ENCODE measurements at places on chromosomes 4 and X.

GRCh38 chrX:107562482-107562881 lies 65.8 kb upstream of the PRPS1 start:
- no peak for DNase-seq

- no peak for DNase-seq
Observed at GRCh38 chrX:118579417-118579816, 83.8 kb downstream of the DOCK11 start.

GRCh38 chr4:34182306-34182705 lies 2062.0 kb downstream of the ARAP2 start:
- no peak for DNase-seq

DNA sequence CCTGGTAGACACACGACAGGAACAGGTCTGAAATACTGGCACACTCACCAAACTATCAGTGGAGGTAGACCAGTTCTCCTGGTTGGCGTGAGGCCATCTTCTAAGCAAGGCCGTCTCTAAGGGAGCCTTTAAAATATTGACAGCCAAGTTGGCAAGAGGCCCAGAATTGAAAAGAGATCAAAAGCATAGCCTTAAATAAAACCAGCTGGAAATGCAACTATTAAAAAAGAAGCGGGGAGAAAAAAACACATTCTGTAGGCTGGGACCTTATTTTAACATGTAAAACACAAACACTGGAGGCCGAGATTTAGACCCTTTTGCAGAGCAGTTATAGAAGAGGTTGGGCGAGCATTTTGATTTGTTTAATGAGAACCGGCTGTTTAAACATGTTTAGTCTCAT lies 233.0 kb upstream of the CLNK start:
- no peak for DNase-seq

GRCh38 chrX:335758-336155 lies 17.2 kb upstream of the GTPBP6 start:
- no peak for DNase-seq

DNA sequence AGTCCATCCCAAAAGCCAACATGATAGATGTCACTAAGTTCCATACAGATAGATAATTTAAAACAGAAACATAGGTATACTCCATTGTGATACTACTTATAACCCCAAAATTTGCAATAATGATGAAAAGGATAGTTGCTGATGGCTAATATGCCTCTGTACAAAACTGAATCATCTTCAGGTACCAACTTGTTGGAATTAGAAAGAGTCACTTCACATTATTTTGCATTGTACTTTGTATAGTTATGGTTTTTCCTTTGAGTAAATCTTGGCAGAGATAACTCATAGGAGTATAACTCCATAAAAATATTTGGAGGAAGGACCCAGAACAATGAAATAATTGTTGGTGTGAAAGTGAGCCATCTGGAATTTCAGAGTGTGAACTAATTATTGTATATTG lies 17.6 kb downstream of the GIMD1 start:
- no peak for DNase-seq

DNA sequence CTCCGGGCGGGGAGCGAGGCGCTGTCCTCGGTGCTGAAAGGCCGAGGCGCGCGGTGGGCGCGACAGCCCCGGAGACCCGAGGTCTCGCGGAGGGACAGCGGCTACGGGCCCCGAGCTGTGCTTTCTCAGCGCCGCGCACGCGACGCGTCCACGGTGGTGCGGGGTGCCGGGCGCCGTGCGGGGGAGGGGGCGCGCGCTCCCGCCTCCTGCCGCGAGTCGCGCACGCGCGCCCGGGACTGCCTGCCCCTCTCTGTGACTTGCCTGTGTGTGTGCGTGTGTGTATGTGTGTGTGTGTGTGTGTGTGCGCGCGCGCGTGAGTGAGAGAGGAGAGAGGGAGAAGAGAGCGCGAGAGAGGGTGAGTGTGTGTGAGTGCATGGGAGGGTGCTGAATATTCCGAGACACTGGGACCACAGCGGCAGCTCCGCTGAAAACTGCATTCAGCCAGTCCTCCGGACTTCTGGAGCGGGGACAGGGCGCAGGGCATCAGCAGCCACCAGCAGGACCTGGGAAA lies at the start of gene GRIA2:
Gene GRIA2 (plus strand): TSS at position 358 of the 511 bp plus-strand sequence. CDS start 315 bp downstream, outside the sequence.
- DNase-seq: no peak

DNA sequence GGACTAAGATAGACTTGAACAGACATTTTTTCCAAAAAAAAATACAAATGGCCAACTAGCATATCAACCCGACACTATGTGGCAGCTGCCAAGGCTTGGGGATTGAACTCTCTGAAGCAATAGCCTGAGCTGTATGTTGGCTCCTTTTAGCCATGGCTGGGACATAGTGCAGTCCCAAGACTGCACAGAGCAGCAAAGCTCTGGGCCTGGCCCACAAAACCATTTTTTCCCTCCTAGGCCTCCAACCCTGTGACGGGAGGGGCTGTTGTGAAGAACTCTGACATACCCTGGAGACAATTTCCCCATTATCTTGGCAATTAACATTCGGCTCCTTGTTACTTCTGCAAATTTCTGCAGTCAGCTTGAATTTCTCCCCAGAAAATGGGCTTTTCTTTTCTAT lies 50.1 kb downstream of the CISD2 start:
- no peak for DNase-seq

DNA sequence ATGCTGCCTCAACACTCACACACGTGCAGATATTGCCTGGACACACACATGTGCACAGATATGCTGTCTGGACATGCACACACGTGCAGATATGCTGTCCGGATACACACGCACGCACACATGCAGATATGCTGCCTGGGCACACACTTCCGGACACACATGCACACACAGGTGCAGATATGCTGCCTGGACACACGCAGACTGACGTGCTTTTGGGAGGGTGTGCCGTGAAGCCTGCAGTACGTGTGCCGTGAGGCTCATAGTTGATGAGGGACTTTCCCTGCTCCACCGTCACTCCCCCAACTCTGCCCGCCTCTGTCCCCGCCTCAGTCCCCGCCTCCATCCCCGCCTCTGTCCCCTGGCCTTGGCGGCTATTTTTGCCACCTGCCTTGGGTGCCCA lies 14.7 kb downstream of the FGFRL1 start:
- DNase-seq: no peak

DNA sequence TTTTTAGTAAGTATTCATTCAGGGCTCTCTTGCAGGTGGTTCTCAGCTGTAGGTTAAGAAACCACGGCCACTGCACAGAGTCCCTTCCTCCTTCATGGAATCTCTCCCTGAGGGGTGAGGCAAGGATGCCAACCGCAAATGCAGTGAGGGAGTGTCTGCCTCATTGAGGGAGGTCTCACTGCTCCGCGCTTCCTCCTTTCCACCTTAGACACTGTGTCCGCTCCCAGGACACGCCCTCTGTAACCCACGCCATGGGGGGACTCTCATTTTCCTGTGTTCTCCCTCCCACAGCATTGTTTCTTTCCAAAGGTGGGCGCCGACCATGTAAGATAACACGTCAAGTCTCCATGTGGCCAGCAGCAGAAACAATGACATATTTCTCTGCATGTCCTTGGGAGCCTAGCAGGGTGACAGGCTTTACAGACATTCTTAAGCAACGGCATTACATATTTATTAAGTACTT lies 63.2 kb downstream of the SEPSECS start:
- DNase-seq: peak; percentile 61

DNA sequence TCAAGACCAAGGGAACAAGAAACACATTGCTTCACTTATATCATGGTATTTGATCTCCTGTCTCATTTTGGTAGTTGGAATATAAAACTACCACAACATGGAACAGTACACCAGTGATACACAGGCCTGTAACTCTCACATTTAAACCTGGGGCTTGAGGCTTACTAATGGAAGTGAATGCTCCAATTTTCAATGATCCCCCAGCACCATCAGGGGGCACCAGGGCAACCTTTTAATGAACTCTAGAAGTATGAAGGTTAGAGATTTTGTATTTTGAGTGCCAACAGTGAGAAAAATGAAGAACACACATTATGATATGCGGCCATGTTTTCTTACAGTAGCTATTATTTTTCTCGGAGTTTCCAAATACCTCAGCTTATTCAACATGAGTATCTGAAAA lies 50.7 kb downstream of the C4orf33 start:
- no peak for DNase-seq

- no peak for DNase-seq
Observed at GRCh38 chrX:140507223-140507981, 2.5 kb upstream of the SOX3 start.

- no peak for DNase-seq
Observed at GRCh38 chr4:80173401-80173800, 23.9 kb upstream of the PRDM8 start.

DNA sequence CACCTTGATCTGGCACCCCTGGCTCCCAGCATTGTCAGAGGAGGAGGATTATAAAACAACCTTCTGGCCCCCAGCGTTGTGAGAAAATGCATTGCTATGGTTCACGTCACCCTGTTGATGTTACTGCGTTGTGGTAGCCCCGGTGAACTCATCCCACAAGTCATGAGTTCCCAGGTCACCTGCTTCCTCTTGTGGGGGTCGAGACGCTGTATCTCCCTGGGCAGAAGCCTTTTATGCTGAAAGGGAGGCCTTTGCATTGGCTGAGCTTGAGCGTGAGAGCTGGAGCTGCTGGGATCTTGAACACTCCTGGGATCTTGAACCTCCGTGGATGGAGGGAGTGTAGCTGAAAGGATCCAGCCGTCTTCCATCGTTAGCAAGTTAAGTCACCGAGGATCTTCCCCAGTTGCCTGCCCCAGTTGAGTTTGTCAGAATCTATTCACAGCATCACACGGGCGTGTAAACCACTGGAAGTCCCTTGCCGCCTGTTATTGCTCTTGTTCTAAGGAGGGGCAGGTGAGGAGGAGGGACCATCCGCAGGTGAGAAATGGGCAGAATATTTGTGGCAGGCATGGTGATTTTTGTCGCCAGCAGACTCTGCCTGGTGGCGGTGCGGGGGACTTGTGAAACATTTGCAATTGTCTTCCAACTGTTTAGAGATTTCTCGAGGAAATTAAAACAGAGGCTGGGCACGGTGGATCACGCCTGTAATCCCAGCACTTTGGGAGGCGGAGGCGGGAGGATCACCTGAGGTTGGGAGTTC lies 299.9 kb downstream of the ASMT start:
- no peak for DNase-seq

- DNase-seq: no peak
Observed at GRCh38 chr4:109303140-109303496, 660 bp upstream of the COL25A1 start.

GRCh38 chr4:128287141-128287870 lies at the start of gene PGRMC2:
TSS of gene PGRMC2 (minus strand) at chr4:128287813. CDS start at chr4:128287790, 23 bp downstream.
- DNase-seq: no peak

GRCh38 chr4:13857397-13857796 lies 229.9 kb upstream of the BOD1L1 start:
- DNase-seq: no peak

GRCh38 chr4:96120206-96120605 lies 280.3 kb downstream of the PDHA2 start:
- no peak for DNase-seq

DNA sequence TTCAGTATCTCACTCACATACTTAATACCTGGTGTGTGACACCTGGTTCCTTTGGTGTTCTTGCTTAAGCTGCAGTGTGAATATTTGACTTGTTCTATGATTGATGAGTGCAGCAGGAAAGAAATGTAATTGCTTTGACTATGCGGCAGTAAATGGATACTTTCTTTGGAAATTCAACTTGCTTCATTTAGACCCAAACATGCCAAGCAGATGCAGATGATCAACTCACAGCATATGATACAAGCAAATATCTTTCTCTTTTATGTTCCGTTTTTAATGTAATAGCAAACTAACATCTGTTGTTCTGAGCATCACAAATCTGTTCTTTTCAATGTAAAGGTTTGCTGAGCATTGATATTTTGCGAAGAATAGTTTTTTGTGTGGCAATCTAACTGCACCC lies 549.5 kb downstream of the C4orf33 start:
- DNase-seq: no peak

- no peak for DNase-seq
Observed at GRCh38 chr4:24655326-24655725, 71.0 kb upstream of the DHX15 start.

DNA sequence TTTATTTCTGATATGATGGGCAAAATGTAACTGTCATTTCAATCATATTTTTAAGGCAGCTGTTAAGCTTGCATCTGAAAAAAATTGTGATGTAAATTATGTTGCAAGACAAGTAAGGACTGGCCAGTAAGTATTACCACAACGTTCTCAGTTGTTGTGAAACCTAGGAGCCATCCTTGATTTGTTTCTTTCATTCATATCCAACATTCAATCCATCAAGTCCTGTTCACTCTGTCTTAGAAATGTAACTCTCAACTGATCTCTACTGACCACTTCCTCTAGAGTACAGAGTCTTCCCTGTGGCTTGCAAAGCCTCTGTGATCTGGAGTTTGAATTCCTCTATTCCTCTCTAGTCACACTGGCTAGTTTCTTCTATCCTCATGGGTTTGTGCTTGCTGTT lies 161.4 kb upstream of the MAD2L1 start:
- peak; percentile 11 for DNase-seq

DNA sequence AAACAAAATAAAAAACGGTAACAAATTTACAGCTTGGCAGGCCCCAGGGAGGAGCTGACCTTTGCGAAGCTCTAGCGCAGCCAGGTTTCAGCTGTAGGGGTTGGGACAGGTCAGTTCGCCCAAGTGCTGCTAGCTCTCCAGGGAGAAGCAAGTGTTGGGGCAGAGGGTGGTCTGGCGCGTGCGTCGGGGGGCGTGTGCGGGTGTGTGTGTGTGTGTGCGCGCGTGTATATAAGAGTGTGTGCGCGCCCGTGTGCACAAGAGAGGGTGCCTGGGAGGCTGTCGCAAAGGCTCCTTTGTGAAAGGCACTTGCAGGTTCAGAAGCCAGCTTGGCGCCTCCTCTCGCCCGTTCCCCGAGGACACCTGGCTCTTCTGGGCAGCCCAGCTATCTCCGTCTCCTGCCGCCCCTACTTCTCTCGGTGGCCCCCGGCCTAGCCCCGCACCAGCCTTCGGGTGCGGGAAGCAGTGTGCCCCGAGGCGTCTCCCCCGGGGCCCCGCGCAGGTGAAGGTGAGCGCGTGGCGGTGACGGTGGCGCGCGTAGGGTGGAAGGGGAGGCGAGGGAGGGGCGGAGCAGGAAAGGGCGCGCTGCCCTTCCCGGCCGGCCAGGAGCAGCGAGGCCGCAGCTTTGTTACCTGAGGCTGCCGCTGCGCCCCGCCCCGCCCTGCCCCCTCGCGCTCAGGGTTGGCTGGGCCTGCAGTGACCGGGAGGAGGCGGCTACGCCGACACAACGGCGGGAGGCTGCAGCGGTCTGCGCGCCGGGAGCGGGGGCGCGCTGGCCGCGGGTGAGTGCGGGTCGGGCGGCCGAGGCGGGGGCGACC lies at the start of gene FHDC1:
Gene FHDC1 (plus strand): TSS at position 693 of the 815 bp plus-strand sequence. CDS start 6,735 bp downstream, outside the sequence.
- peak; percentile 14 for DNase-seq

- no peak for DNase-seq
Observed at GRCh38 chr4:142752202-142752786, 93.8 kb downstream of the INPP4B start.

- DNase-seq: no peak
Observed at GRCh38 chr4:83527671-83528070, 8.2 kb upstream of the GPAT3 start.

DNA sequence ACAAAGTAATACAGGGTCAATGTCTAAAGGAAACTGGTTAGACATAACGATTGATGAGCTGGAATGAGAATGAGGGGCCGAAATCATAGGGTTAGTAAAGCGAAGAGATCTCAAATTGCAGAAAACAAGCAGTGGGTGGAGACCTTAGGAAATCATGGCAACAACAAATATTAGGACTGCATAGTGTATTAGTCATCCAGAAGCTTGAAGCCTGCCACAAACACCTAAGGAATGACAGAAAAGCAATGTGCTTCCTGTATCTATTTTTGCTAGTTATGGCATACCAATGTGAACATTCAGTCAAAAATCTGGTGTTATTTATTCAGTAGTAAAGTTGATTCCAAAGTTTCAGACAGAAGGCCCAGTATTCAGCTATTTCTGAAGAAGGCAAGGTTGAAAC lies 410.9 kb upstream of the CT83 start:
- no peak for DNase-seq
